Activated naive CD8-positive, alpha-beta T cell treated with anti-CD3 and anti-CD28 coated beads for 36 hours (primary cell): ENCODE measurements at places on chromosomes 2 and 18.

DNA sequence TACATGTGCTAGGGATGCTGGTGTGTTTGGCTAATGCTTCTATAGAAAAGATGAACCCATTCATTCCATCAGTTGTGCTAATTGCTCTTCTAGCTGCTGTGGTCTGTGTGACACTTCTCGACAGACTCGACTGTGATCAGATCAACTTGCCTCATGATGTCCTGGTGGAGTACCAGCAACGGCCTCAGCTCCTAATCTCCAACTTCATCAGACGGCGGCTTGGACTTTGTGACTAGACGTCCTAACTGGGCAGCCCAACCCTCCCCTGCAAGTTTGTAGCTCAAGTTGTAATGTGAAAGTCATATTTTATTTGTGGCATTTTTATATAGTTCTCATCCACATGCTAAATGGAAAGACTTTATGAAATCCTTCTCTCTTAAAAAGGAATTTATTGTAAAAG is 33.0 kb downstream of the UPP2 start:
- DNase-seq = no peak

- DNase-seq = peak; percentile 52
Observed at GRCh38 chr2:179031731-179032408, 18.1 kb downstream of the CCDC141 start.

GRCh38 chr18:3541549-3542386 is 91.8 kb downstream of the TGIF1 start:
- DNase-seq = peak; percentile 13

DNA sequence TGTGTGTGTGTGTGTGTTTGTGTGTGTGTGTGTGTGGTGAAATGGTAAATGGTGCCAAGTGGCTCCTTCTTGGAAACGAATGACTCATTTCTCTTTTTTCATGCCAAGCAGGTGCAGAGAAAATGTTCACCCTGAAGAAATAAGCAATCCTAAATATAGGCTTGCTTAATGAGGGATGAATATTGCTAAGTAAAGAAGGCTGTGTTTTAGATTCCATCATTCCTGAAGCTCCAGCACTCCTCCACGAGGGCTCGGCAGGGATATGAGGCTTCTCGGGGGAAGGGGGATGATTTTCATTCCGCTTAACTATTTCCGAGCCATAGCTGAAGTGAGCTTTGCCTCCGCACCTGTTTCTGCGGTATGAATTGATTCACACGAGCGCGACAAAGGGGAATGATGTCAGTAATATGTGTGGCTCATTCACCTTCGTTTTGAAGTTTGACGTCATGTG is 72.9 kb downstream of the TSN start:
- DNase-seq = no peak

DNA sequence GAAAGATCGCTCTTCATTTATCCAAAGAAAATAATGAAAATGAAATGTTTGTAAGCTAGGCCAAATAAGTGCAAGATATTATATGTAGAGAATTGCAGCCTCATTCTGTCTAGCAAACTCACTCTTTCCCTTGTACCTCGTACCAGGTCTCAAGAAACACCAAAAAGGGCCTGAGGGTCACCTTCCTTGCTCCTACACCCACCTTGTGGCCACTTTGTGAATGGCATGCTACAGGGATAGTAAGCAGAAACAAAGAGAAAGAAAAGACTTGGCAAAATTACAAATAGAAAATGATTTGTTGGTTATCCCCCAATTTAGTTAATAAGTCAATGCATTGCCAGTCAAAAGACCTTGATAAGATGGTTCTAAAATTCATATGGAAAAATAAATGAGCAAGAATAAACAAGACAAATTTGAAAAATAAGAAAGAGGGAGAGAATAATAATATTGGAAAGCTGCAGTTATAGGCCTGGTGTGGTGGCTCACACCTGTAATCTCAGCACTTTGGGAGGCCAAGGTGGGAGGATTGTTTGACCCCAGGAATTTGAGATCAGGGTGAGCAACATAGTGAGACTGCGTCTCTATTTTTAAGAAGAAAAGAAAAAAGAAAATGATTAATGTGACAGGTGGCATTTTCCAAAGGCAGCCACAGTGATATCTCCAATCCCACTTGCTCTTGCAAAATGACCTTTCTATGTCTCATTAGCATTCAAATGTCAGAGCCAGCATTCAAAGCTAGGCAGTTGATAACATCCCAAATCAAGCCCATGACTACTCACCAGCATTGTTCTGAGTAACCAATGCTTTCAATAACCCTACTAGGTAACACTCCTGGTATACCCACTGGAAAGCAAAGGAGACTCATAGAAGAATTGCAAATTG is 38.8 kb upstream of the BMP10 start:
- peak; percentile 67 for DNase-seq

GRCh38 chr2:145416640-145417039 is 896.7 kb upstream of the ZEB2 start:
- DNase-seq = no peak

GRCh38 chr2:131040661-131041401 is 52.4 kb downstream of the FAM168B start:
- no peak for DNase-seq

DNA sequence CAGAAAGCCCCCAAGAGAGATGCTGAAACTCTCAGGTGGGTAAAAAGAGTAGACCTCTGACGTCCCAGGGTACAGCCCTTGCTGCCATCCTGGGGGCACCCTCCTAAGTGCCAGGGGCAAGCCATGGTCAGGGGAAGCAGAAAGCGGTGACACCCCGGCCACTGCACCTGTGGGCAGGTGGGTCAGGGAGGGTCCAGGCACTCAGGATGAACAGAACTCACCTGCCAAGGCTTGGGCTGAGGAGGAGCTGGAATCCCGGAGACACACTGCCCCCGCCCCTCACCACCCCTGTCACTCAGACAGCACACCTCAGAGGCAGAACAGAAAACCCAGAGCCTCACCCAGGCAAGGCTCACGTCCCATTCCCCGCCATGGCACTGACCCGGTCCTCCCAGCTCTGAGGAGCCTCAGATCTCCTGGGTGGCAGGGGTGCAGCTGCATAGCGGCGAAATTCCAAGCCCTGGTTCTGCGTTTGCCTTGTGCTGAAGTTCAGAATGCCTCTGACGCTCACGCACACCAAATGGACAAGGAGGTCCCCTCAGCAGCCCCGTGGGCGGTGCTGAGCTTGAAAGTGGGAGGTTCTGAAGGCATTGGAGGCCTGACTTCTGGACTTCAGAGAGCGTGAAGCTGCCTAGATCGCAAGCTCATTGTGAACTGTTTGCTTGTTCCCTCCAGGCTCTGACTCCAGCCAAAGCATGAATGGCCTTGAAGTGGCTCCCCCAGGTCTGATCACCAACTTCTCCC is 4.3 kb downstream of the GPR17 start:
- DNase-seq = no peak

GRCh38 chr2:38608755-38609154 is 6.0 kb upstream of the HNRNPLL start:
- DNase-seq = no peak

DNA sequence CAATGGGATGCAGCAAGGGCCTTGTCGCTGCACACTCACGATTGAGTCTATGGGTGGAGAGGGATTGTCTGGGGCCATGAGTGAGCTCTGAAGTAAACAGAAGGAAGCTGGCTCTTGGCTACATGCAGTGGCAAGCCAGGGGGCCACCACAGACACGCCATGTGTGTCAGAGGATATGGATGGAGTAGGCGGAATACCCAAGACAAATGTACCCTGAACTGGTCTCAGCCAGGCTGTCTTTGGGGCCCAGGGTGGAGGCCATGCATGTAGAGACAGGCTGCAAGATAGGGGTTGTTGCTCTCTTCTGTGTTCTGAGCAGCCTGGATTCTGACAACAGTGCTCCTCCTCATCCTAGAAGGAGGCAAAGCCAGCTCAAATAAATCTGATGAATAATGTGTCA is 24.0 kb upstream of the ITGA6 start:
- no peak for DNase-seq

GRCh38 chr18:8423051-8423557 is 186.1 kb upstream of the RAB12 start:
- no peak for DNase-seq

GRCh38 chr2:202410092-202410491 is 34.0 kb downstream of the BMPR2 start:
- no peak for DNase-seq

DNA sequence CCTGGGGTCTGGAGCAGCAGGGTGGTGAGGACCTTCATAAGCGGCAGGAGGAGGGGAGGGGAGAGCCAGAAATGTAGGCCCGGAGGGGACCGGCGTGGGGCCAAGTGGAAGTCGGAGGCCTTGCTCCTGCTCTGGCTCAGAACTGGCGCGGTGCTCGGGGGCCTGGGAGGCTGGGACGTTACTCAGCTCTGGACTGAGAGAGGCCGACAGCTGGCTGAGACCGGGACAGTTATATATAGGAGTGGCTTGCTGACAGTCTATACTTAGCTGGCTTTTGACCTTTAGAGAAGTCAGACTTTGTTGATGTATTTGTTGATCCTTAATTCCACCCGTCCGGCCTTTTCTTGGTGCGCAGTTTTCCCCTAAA is 15.7 kb downstream of the IGFBP5 start:
- no peak for DNase-seq

DNA sequence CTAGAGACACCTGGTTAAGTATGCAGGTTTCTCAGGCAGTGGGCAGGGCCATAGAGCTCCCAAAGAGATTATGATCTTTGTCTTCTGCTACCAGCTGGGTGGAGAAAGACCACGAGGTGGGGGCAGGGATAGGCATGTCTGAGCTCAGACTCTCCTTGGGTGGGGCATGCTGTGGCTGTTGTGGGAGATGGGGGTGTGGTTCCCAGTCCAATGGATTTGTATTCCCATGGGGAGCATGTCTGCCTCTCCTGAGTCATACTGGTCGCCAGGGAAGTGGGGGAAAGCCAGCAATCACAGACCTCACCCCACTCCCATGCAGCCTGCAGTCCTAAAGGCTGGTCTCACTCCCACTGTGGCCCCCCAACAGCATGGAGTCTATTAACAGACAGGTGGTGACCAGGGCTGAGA is 31.4 kb upstream of the RHOB start:
- no peak for DNase-seq

- DNase-seq = no peak
Observed at GRCh38 chr2:230877116-230877758, 12.5 kb downstream of the ITM2C start.

- DNase-seq = no peak
Observed at GRCh38 chr18:37525262-37525585, 40.4 kb downstream of the CELF4 start.

DNA sequence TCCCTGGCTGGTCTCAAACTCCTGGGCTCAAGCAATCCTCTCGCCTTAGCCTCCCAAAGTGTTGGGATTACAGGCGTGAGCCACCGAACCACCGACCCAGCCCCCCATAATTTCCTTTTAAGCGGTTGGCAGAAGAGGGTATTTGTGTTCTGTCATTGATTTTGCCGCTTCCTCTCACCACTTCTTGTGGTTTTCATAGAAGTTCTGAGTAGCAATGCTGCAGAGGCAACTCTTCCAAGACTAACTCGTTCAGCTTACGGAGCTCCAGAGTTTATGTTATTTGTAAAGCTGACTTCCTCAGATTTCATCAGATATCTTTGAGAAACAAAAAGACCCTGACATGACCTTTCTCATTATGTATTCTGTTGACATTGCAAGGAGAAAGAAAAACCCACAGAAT is 261.4 kb upstream of the KCNJ3 start:
- peak; percentile 1 for DNase-seq

DNA sequence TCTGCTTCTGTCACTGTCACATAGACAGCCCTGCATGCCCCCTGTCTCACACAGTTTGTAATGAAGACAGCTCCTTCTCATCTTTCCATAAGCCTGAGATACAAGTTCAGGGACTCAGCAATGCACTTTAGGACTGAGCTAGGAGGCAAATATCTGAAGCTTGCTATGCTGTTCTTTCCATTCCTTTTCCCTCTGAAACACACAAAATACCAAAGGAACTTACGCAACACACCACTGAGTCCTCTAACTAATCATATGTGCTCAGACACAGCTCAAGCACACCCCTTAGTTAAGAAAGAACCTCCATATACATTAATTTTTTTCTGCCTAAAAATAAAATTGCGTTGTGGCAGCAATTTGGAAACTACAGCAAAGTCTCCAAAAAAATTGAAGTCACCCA is 17.9 kb downstream of the SERPINB8 start:
- no peak for DNase-seq

DNA sequence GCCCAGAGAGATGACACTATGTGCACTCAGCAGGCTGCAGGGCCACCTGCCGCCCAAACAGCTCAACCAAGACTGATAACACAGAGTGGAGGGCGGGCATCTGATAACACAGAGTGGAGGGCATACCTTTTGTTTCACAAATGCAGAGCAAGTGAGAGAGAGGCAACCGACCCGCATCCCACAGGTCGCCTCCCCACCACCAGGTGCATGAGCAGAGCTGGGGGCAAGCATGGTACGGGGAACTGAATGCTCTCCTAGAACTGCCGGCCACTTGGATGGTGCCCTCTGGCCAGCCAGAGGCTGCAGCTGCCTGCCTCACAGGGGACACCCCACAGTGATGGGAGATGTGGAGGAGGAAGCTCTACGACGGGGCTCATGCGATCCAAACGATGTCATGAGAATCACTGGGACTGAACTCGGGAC is 49.5 kb downstream of the ANO7 start:
- no peak for DNase-seq

- no peak for DNase-seq
Observed at GRCh38 chr2:138036522-138036921, 72.2 kb downstream of the HNMT start.

GRCh38 chr2:204795156-204795555 is 249.9 kb downstream of the PARD3B start:
- no peak for DNase-seq

GRCh38 chr18:295756-296490 is 28.1 kb upstream of the THOC1 start:
- DNase-seq = no peak

GRCh38 chr2:173008786-173009185 is 66.9 kb upstream of the MAP3K20 start:
- DNase-seq = no peak

DNA sequence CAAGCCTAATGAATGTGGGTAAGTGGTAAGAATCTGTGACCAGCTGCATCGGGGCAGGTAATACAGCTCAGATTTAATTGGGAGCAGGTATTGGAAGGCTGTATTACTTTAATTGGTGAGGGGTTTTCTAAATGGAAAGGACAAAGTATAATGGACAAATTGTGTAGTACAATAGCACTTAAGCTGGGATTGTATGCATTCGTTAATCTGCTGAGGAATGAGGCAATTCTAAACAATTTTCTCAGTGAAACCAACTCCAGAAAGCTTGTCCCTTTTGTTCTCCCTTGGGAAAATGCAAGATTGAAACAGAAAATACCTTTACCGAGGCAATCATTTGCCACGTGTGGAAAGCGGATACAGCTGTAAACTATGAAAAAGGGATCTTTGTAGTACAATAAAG is 801.6 kb upstream of the POU3F3 start:
- DNase-seq = no peak

- peak; percentile 16 for DNase-seq
Observed at GRCh38 chr2:42238644-42239288, 69.6 kb downstream of the EML4 start.

GRCh38 chr2:189937691-189938090 is 124.8 kb downstream of the MSTN start:
- DNase-seq = no peak

GRCh38 chr2:75710577-75711253 is at the start of gene GCFC2:
TSS of gene GCFC2 (minus strand) at chr2:75710915. CDS start at chr2:75710855, 60 bp downstream.
- peak; percentile 89 for DNase-seq
